GM12878 (cell line): ENCODE measurements at places on chromosomes 2 and 18. TPM values are rescaled to one million over a fixed set of nuclear protein-coding genes. Genes with fewer than 3 reads are reported as not detected.

DNAH7 gene
- polyA plus RNA-seq: 0.13 and 0.17 TPM in 2 replicates

DSG1 gene
- 3.5 and 3.7 TPM in 2 replicates for polyA plus RNA-seq

DNA sequence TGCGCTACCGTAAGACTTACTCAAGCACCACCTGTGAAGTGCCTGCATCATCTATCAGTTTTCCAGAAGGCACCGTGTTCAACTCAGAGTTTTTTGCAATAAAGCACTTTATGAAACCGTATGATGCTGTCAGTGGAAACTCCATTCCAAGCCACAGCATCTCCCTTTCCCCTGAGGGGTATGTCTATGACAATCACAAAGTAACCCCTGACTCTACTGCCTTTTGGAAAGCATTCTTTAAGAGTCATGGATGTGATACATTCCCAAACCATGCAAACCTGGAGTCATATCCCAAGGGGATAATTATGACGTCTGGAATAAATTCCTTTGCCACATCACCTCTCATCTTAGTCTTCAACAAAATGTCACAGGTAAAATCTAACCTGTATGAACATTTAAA is 39.2 kb downstream of the UNC50 start:
- H3K27me3 ChIP-seq: no peaks in the 10 kb centered on the region
- no peaks in the 10 kb centered on the region for H3K36me3 ChIP-seq
- no peak for DNase-seq
- H3K27ac ChIP-seq: no peak overlapping the region

DNA sequence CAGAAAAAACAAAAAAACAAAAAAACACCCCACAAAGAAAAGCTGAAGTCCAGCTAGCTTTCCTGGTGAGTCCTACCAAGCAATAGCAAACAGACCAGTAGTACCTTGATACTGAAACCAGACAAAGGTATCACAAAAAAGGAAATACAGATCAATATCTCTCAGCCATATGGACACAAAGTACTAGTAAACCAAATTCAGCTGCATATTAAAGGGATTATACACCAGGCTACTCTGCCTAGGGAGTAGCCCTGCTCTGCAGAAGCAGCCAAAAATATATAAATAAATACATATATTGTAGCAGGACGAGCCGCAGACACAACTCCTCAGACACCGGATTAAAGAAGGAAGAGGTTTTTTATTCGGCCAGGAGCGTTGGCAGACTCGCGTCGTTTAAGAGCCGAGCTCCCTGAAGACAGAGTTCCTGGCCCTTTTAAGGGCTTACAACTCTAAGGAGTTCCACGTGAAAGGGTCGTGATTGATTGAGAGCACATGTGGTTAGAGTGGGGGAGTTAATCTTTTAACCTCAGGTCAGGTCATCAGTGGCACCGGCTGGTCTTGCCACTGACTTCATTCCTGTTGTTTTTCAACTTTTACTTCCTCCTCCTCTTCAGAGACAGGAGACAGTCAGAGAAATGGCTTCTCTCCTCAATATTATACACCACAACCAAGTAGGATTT is 38.4 kb upstream of the DTNB start:
- no peaks in the 10 kb centered on the region for H3K27me3 ChIP-seq
- peak; percentile 27 for DNase-seq
- no peak overlapping the region for H3K27ac ChIP-seq
- peaks cover 6% of the 10 kb centered on the region for H3K4me1 ChIP-seq
- H3K36me3 ChIP-seq: no peaks in the 10 kb centered on the region
- no peak overlapping the region for H3K4me3 ChIP-seq

DNA sequence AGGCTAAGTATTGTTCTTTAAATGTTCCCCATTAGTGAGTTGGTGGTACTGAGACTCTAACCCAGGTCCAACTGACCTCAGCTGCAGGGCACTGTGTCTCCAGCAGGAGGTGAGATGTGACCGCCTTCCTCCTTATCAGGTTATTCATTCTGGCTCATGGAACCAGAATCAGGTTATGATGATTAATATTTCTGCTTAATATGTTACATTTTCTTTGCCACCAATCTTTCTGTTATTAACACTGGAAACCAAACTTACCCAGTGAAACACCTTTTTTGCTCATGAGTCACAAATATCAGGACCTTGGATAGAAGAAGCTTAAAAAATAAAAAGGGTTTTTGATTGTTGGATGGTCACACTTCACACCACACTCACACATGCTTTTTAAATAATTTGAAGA is 85.4 kb downstream of the DPP4 start:
- peaks cover 7% of the 10 kb centered on the region for H3K4me1 ChIP-seq
- H3K4me3 ChIP-seq: no peak overlapping the region
- H3K27me3 ChIP-seq: no peaks in the 10 kb centered on the region
- DNase-seq: no peak
- H3K27ac ChIP-seq: no peak overlapping the region

DNA sequence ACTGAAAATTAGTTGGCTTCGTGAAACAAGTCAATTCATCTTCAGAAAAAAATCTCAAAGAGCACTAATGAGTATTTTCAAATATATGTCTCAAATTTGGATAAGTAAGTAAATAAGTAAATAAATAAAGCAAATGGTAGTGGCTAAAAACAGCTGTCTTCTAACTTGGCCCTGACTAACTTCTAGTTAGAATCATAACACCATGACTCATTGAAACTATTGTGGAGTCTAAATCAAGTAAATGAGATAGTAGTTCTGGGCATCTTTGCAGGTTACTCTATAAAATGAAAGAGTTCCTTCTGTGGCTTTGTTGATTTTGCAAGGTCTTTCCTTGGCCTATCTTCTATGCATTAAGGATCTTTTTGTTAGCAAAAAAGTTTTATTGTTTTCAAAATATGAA is 110.7 kb downstream of the SLC8A1 start:
- no peaks in the 10 kb centered on the region for H3K36me3 ChIP-seq
- no peaks in the 10 kb centered on the region for H3K4me1 ChIP-seq
- no peak for DNase-seq
- no peaks in the 10 kb centered on the region for H3K27me3 ChIP-seq

GRCh38 chr2:18987592-18988073 is 370.8 kb downstream of the OSR1 start:
- H3K4me1 ChIP-seq: no peaks in the 10 kb centered on the region
- no peak overlapping the region for H3K27ac ChIP-seq
- no peak for DNase-seq
- H3K4me3 ChIP-seq: no peak overlapping the region
- H3K36me3 ChIP-seq: no peaks in the 10 kb centered on the region
- no peaks in the 10 kb centered on the region for H3K27me3 ChIP-seq

DNA sequence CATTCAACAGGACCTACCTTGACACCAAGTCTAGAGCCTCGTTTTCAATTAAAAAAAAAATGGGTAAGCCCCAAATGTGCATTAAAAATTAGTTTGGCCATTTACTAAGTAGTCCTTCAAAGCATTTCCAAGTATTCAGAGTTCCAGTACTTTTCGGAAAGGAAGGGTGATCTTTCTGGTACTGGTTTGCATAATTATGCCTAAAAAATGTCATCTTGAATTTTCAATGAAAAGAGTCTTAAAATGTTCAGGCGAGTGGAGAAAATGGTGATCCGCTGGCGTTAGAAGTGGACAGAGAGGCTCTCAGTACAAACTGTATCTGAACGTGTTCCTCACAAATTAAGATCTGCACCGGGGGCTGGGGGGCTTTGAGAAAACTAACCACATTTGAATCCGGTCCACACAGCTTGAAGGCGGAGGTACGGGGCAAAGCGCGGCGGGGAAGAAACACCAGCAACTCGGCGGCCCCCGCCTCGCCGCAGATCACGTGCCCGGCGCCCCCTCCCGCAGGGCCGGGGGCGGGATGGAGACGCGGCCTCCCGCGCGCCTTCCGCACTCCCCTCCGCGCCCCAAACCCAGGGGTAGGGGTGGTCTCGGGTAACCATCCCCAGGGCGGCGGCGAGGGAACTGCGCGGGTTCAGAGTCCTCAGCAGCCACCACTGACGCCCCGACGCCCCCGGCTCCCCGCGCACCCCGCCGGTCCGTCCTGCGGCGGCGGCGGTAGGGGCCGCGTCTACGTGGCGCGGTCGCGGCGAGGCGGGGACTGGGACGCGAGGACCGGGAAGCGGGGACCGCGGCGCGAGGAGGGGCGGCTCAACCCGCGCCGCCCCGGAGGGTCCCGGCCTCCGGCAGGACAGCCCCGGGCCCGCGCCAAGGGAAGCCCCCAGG is 564 bp downstream of the LPIN2 start:
- H3K4me1 ChIP-seq: peaks cover 14% of the 10 kb centered on the region
- H3K27me3 ChIP-seq: no peaks in the 10 kb centered on the region
- peak overlapping the region; percentile 71 for H3K27ac ChIP-seq
- H3K4me3 ChIP-seq: peak overlapping the region; percentile 74
- H3K36me3 ChIP-seq: no peaks in the 10 kb centered on the region; the same call in 1 of the 2 replicates

DNA sequence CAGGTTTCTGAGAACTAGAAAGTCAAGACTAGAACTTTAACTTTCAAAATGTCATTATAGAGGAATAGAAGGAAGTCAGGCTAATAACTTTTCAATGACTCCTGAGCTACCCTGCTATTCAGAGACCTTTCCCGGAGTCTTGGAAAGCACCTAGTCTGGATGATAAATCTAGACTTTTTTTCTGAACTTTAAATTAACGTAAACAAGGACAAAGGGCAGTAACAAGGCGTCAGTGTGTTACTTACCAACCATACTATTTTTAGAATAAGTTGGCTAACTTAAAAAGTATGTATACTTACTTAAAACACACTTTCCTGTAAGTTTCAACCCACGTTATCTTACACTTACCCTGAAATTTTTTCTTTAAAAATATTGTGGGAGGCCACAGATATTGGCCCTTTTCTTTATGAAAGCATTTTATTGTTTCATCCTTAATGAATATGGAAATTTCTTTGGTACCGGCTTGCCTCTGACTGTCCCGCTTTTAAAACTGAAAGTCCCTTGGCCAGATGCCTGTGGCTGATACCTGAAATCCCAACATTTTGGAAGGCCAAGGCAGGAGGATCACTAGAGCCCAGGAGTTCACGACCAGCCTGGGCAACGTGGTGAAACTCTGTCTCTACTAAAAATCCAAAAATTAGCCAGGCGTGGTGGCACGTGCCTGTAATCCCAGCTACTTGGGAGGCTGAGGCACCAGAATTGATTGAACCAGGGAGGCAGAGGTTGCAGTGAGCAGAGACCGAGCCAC is 9.7 kb downstream of the PMAIP1 start:
- H3K36me3 ChIP-seq: no peaks in the 10 kb centered on the region
- 0 out of 2 replicates have a peak overlapping the region, but pooled peaks have one; percentile 6 for H3K4me3 ChIP-seq
- H3K27ac ChIP-seq: peak overlapping the region; percentile 95
- no peaks in the 10 kb centered on the region for H3K27me3 ChIP-seq
- peaks cover 43% of the 10 kb centered on the region for H3K4me1 ChIP-seq
- DNase-seq: no peak

GRCh38 chr2:231800493-231801091 is 14.3 kb downstream of the COPS7B start:
- peaks cover 21% of the 10 kb centered on the region for H3K36me3 ChIP-seq
- DNase-seq: no peak
- H3K27me3 ChIP-seq: no peaks in the 10 kb centered on the region
- H3K4me3 ChIP-seq: no peak overlapping the region

- H3K27me3 ChIP-seq: no peaks in the 10 kb centered on the region
- no peak overlapping the region for H3K27ac ChIP-seq
- H3K4me1 ChIP-seq: no peaks in the 10 kb centered on the region
- DNase-seq: no peak
- no peak overlapping the region for H3K4me3 ChIP-seq
Measured at GRCh38 chr2:7905756-7906155, 776.1 kb upstream of the ID2 start.

DNA sequence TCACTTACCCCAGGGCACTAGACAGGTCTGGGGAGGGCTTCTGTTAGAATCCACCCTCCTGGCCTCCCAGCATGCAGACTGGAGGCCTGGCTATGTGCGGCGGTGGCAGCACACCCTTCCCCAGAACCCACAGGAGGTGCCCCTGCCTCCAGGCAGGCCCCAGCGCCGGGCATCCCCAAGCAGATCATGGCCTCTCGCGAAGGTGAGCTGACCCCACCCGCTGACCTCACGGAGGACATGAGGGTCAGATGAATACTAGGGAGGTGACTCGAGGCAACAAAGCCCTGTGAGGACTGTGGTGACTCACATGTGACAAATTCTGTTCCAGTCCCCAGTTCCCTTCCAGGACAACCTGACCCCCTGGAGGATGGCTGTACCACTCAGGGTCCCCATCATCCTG is 1.9 kb downstream of the MAB21L4 start:
- H3K27ac ChIP-seq: no peak overlapping the region
- DNase-seq: no peak
- H3K4me3 ChIP-seq: no peak overlapping the region
- no peaks in the 10 kb centered on the region for H3K27me3 ChIP-seq

DNA sequence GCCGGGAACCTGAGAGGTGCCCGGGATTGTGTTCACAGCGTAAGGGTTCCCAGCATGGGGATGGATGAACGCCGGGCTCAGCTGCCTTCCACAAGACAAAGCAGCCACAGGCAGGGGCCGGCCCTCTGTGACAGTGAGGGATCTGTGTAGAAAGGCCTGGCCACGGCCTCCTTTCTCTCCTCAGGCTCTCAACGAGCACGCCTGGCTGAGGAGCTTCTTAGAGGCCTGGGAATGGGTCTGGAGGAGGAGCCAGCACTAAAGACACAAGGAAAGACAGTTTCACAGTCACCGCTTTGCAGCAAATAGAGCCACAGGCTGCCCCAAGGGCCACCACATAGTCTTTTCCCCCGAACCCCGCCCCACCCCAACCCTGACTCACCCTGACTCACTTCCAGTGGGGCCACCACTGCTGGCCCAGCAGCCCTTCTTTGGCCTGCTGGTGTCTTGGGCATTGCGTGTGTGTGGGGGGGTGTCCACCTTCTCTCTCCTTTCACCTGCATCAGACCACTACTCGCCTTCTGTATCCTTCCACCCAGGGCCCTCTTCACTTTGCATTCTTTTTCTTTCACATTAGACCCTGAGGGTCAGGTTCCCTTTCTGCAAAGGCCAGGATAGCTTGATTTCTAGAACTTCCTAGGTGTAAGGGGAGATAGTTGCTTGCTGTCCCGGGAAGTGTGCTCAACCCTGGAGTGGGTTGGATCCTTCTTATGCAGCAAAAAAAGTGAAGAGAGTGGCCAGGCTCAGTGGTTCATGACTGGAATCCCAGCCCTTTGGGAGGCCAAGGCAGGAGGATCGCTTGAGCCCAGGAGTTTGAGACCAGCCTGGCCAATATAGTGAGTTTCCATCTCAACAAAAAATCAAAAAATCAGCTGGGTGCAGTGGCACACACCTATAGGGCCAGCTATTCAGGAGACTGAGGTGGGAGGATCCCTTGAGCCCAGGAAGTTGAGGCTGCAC is 19.3 kb upstream of the HPCAL1 start:
- H3K27ac ChIP-seq: no peak overlapping the region
- DNase-seq: no peak
- H3K4me1 ChIP-seq: no peaks in the 10 kb centered on the region; the same call in 1 of the 2 replicates
- H3K36me3 ChIP-seq: no peaks in the 10 kb centered on the region
- no peak overlapping the region for H3K4me3 ChIP-seq

GRCh38 chr2:113067681-113068080 is at the start of gene IL1F10:
IL1F10 (plus strand) TSS chr2:113067970; CDS start chr2:113072739, 4,769 bp downstream.
- 0 out of 2 replicates have a peak, but pooled peaks cover 1% of the 10 kb centered on the region for H3K27me3 ChIP-seq
- H3K27ac ChIP-seq: no peak within 1 kb of the TSS
- H3K36me3 ChIP-seq: no peaks in the 10 kb centered on the region
- no peak for DNase-seq
- no peaks in the 10 kb centered on the region for H3K4me1 ChIP-seq
